ENCODE measurements at places on chromosomes 2 and 18. TPM values are rescaled to one million over a fixed set of nuclear protein-coding genes. Genes with fewer than 3 reads are reported as not detected.

The RGPD8 gene
- 2.2 TPM for polyA plus RNA-seq

The NMS gene
- polyA plus RNA-seq, result not detected

The PSMA8 gene
- not detected for polyA plus RNA-seq

DNA sequence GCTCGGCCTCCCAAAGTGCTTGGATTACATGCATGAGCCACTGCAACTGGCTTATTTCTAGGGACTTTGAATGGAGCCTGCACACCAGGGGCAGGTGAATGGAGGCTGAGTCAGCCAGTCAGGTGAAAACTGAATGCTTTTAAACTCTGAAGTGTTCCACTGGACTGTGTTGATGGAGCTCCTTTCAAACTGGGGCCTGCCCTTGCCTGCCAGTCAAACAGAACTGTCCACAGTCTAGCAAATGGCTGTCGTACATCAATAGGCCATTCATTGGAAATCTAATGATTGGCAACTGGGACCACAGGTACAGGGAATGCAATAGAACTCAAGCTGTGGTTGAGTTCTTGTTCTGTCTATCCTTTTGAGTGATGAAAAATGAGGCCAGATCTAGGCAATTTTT is 966 bp upstream of the NOSTRIN start:
- no peak for DNase-seq

GRCh38 chr2:138630164-138630563 is 128.6 kb downstream of the SPOPL start:
- no peak for DNase-seq

DNA sequence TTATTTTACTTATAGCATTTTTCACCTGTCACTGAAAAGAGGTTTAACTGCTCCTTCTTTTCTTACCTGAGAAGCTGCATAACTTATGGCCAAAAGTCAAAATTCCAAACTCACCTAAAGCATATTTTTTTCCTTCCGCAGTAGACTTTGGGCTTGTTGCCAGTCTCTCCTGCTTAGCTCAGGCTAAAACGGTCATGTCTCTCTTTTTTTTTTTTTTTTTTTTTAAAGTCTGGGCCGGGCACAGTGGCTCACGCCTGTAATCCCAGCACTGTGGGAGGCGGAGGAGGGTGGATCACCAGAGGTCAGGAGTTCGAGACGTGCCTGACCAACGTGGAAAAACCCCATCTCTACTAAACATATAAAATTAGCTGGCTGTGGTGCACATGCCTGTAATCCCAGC is 113.5 kb downstream of the RTN4 start:
- DNase-seq, result no peak

GRCh38 chr2:234393354-234393753 is 103.5 kb downstream of the ARL4C start:
- no peak for DNase-seq

DNA sequence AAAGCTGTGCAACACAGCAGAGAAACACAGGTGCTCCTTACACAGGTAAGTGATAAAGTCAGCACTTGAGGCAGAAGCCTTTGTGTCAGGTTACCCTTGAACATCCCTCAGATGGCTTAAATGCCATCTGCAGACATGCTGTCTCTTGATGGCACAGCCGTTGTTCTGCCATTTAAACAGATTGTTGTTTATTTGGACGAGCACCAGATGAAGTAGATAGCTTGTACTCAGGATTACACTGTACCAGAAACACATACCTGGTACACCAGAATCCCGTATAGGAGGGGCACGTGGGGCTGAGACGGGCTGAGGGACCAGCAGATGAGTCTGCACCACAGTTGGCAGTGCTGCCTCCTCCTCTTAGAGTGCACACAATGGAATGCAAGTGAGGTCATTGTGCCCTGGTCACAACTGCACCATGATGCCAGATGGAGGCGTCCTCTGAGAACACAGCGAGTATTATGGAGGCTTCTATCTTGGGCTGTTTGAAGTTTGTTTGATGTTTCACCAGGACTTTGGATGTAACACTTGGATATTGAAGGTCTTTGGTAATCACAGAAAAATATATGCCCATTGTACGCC is 143.0 kb downstream of the TANC1 start:
- no peak for DNase-seq

- no peak for DNase-seq
Measured at GRCh38 chr18:8962192-8962779, 140.2 kb upstream of the NDUFV2 start.

DNA sequence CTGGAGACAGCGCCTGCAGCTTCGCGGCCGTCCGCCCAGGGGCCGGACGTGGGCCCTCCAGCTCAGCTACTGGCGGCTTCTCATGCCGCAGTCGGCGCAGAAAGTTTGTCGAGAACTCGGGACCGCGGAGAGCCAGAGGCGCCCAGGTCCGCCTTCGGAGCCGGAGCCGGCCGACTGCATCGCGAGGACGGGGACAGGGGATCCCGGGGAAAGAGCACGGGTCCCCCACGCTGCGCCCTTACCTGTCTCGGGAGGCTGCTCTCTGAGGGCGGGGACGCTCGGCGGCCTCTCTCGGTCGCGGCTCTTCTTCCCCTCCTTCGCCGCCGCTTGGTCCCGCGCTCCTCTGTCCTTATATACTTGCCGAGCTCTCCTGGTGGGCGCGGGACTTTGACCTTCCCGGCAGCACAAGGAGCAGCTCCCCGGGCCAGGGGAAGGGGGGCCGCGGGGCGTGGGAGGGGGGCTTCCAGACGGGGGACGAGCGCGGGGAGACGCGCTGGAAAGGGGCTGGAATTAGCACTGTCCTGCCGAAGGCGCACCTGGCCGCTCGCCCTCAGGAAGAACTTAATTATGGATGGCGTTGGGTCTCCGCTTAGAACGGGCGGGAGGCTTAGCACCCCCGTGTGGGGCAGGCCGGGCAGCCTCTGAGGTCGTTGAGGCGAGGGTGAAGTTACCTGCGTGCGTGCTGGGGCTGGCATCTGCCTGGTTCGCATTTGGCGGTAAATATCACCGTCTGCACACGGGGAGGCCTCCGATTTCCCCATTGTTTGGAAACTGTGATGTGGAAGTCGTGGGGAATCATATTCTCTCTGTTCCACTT is at the start of gene POMC:
POMC (minus strand) TSS at position 325 of the 817 bp plus-strand sequence. CDS start 3,808 bp downstream, outside the sequence.
- no peak for DNase-seq

GRCh38 chr2:143719406-143719805 is 590.2 kb downstream of the ARHGAP15 start:
- DNase-seq, result no peak

DNA sequence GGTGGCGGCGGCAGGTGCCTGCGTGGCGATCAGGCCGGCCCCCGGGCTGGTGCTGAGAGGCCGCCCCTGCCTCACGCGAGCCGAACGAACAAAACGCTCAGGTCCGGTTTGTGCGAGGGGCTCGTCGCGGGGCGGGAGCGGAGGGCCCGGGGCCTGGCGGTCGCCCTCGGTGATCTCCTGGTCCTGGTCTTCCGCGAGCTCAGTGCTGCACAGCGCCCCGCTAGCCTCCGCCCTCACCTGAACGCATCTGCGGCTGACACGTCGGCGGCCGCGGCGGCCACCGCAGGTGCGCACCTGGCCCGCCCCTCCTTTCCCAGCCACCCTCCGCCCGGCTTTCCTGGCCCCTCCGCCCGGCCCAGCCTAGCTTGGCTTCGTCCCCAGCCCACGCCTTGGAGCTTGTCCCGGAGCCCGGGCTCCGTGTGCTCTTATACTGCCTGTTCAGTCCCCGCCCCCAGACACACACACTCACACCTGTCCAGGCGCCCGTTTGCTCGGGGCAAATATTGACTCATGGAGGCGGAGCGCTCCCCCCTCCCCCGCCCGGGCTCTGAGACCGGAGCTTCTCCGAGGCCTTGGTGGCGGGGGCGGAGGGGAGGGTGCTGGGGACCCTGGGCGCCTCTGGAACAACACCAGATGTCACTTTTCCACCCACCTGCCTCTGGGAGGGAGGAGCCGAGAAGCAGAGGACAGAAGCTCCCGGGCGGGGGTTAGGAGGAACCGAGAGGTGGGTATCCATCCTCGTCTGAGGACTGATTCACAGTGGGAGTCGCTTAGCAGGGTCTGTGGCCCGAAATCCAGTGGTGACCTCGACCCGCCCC is 8.6 kb upstream of the CRYBA2 start:
- DNase-seq, result no peak

DNA sequence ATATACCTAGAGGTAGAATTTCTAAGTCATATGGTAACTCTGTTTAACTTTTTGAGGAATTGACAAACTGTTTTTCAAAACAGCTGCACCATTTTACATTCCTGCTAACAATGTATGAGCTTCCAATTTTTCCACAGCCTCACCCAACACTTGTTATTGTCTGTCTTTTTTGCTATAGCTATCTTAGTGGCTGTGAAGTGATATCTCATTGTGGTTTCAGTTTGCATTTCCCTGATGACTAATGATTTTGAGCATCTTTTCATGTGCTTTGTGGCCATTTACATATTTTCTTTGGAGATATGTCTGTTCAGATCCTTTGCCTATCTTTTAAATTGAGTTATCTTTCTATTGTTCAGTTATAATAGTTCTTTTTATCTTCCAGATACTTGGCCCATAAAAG is 273.8 kb downstream of the AGPS start:
- no peak for DNase-seq

GRCh38 chr2:83795777-83796176 is 663.3 kb downstream of the SUCLG1 start:
- no peak for DNase-seq
